NCI-H524 treated with DMSO at 0.1 percent for 48 hours (cell line): ENCODE measurements at places on chromosomes 11 and 22.

DNA sequence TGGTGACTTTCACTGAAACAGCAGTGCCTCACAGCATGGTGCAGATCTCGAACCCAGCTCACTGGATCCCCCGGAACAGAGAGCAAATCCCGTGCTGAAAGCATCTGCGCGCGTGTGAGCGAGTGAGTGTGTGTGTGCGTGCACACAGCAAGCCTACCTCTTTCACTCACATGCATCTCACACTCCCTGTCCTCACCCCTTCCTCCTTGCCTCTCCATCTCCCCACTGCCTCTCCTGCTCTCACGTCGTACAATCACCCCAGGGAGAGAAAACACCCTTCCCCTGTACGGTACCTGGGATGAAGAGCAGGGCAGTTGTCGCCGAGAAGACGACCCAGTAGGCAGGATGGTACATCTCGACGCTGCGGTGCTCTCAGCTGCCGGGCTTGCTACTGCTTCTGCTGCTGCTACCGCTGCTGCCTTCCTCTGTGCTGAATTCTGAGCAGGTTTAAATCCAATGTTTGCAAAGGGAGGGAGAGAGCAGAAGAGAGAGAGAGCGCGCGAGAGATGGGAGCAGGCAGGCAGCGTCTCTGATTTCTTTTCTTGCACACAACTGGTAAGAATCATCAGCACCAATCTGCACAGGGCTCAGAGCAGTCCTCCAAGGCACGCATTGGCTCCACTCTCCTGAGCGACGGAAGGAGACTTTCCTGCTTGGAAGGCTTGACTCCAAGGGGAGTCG is at the start of gene OPCML:
Gene OPCML, minus strand, starts transcription at position 531 of the 681 bp plus-strand sequence.
- no peak for DNase-seq

- DNase-seq = no peak
Observed at GRCh38 chr22:20979243-20979809, 2.8 kb upstream of the LZTR1 start.

DNA sequence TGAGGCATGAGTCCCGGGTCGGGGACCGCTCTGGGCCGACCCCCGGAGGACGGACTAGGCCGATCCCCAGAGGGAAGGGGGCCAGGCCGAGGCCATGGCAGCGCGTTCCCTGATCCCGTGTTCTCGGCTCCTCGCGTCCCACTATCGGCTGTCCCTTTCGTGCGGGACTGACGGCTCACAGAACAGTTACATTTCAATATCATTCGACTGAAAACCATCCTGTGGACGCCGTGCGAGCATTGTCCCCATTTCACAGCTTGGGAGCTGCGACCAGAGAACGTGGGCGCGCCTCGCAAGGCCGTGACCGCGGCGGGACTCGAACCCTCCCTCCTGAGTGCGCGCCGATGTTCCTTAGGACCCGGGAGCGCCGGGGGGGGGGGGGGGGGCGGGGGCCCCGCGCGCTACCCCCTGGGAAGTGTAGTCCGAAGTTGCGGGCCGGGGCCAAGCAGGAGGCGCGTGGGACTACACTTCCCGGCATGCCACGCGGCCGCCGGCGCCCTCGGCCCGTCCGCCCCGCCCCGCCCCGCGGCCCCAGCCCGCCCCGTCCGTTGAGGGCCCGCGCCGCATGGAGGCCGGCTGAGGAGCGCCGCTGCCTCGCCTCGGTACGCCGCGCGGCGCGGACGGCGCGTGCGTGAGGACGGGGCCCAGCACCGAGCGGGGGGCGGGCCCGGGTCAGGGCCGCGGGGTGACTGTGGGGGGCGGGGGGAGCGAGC is at the start of gene TRABD:
Gene TRABD, plus strand, starts transcription at position 539 of the 713 bp plus-strand sequence. CDS start 7,148 bp downstream, outside the sequence.
- DNase-seq = no peak

GRCh38 chr11:87002918-87003317 is 34.8 kb upstream of the TMEM135 start:
- no peak for DNase-seq

DNA sequence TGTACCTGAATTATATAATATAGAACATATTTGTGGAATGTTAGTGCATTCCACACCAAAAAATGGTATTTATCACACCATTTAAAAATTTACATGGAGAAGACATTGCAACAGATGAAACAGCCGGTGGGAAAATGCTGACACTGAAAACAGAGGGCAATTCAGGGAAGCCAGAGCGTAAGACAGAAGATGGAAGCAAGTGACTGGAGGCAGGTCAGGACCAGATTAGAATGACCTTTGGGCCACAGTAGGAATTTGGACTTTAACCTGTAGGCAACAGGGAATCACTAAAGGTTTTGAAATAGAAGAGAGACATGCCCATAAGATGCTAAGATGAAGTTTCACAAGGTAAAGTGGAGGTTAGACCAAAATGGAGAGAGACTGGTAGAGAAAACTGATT is 60.5 kb downstream of the METTL15 start:
- DNase-seq = no peak

DNA sequence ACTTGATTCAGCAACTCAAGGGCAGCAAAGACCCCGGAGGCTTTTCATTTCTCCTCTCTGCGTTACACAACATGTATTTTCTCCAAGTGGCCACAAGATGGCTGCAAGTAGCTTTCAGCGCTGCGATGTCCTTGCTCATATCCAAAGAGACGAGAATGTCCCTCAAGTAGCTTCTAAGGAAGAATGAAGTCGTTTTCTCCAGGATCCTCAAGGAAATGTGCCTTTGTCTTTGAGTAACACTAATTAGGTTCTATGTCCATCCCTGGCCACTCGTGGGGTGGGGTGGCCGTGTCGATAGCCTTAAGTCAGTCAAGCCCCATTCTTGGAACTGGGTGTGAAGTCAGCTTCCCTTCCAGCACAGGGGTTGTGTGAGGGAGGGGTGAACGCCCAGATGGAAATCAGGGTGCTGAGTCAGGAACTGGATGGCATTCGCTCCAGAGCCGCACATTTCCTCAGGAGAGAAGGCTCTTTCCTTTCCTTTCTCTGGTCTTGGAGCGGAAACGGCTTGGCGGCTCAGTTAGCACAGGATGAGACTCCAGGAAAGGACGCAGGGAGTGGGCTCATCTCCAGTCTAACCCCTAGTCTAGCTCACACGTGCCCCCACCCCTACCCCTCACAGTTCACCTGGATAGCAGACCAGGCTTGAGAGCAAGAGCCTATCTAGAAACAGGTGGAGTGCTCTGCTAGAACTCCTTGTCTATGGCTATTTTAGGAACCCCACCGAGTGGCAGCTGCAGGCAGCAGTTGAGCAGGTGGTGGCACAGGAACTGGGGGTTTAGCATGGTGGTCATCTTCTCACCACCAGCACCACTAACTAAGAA is 44.3 kb downstream of the NNMT start:
- DNase-seq = no peak

- DNase-seq = no peak
Observed at GRCh38 chr11:69854713-69855112, 35.5 kb upstream of the FGF3 start.
